ENCODE measurements at places on chromosomes 6 and 20.

- DNase-seq = no peak
Observed at GRCh38 chr6:159102373-159103160, 57.8 kb upstream of the TAGAP start.

- no peak for DNase-seq
Observed at GRCh38 chr20:10492844-10493243, 57.7 kb downstream of the SLX4IP start.

- DNase-seq = peak; percentile 36
Observed at GRCh38 chr6:159819932-159820640, 20.0 kb downstream of the PNLDC1 start.

DNA sequence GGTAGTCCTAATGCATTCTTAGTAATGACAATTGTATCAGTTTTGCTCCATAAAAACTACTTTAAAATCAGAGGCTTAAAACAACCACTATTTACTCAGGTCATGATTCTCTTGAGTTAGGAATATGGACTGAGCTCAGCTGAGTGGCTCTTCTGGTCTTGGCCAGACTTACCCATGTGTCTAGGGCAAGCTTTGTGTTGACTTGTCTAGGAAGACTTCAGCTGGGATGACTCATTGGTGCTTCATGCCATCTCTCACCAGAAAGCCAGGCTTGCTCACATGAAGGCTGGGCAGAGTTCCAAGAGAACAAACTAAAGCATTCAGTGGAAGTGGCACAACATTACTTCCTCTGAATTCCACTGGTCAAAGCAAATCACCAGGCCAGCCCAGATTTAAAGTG is 155.3 kb downstream of the DHX35 start:
- DNase-seq = no peak

DNA sequence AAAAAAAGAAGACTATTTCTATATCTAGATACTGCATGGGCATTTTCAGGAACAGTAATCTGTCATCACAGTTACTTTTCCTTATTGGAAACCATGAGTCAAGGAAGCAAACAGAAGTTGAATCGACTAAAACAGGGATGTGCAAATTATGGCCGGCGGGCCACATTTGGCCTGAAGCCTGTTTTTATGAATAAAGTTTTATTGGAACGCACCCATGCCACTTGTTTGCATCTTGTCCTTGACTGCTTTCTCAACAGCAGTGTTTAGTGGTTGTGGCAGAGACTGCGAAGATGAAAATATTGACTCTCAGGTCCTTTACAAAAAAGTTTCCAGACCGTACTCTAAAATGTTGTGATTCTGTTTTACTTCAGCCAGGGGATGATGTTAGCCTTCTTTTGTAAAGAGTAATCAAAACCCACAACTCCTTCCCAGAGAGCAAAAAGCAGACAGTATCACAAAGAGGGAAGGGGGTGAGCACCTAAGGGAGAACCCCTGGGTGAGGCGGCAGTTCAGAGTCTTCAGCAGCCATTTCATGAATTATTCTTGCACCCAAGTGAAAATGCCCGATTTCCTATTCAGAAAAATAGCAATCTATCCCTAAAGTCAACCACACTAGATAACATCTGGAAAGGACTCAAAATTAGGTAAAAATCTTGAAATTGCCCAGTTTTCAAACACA is 190.4 kb downstream of the MYLK4 start:
- no peak for DNase-seq

GRCh38 chr6:6270948-6271535 is 49.4 kb downstream of the F13A1 start:
- DNase-seq = no peak

DNA sequence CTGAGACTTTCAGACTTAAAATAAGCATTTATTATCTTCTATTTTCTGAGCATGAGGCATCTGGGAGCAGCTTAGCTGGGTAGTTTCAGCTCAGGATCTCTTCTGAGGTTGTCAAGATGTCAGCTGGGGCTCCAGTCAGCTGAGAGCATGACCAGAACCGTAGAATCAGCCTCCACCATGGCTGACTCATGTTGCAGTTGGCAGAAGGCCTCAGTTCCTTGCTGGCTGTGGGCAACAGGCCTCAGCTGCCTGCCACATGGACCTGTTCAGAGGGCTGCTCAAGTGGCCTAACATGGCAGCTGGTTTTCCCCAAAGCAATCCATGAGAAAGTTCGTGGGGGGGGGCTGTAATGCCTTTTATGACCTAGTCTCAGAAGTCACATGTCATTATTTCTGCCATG is 142.3 kb downstream of the LY86 start:
- DNase-seq = no peak

DNA sequence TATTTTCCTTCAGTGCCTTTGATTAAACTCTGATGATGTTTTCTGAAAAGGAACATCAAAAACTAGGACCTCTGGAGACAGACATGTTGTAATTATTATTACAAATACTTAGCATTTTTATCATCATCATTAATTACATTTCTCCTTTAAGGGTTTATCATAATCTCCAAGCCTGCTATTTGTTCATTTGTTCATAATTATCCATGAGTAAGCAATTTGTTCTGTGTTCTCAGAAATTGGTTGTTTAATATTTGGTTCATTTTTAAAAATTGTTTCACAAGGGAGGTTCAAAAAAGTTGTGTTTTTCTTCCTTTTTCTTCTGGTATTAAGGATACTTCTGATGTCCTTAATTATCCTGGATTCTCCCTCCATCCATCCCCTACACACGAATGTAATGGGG is 850.2 kb upstream of the FLRT3 start:
- DNase-seq = no peak

DNA sequence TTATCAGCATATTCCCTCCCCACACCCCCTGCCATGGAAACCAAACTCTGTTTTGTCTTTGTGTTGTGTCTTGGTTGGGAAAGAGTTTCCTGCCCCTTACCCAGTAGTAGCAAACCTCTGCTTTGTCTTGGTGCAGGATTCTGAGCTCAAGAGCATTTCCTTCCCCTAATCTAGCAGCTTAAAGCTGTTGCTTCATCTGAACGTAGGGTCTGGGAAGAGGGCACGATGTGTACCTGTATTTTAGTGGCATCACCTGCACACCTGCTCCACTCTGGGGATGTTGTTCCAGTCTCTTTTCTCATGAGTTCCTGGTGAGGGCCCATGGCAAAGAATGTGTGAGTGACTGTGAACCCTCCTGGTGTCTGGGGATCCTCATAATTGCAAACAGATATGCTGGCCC is 164.7 kb downstream of the SCP2D1 start:
- no peak for DNase-seq

GRCh38 chr6:21115111-21115510 is 478.4 kb upstream of the SOX4 start:
- no peak for DNase-seq

DNA sequence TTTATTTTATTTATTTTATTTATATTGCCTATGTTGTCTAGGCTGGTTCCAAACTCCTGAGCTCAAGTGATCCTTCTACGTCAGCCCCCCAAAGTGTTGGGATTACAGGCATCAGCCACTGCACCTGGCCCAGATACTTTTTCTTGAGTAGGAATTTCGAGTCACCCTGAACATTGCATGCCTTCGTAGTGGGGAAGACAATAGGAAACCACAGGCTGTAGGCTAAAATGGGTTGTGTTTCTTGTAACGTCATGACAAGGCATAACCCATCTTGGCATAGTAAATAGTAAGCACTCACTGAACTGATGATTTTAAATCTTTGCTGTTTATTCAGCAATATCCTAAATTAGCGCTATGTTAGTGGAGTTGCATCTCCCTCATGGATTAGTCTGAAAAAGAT is 34.9 kb downstream of the PTPN1 start:
- no peak for DNase-seq

GRCh38 chr6:149337320-149337719 is 19.8 kb downstream of the TAB2 start:
- DNase-seq = no peak

GRCh38 chr20:62702895-62703852 is 5.5 kb upstream of the NTSR1 start:
- DNase-seq = no peak

DNA sequence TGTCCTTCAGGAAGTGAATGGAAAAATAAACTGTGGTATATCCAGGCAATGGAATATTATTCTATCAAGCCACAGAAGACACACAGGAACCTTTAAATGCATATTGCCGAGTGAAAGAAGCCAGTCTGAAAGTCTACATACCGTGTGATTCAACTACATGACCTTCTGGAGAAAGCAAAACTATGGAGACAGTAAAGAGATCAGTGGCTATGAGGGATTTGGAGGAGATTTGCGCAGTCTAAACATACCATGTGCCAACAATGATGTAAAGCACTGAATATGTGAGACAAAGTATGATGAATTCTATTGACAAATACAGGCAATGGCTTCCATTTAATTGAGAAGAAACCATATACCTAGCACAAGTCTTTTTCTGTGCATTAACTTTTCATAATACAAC is 518.3 kb upstream of the ZNF337 start:
- no peak for DNase-seq

GRCh38 chr6:132065556-132065955 is 114.4 kb upstream of the CCN2 start:
- DNase-seq = no peak

- no peak for DNase-seq
Observed at GRCh38 chr6:45630314-45630713, 252.6 kb upstream of the SUPT3H start.

- DNase-seq = no peak
Observed at GRCh38 chr6:20680697-20681165, 146.5 kb downstream of the CDKAL1 start.

GRCh38 chr6:21593927-21594415 is 420 bp downstream of the SOX4 start:
- no peak for DNase-seq

DNA sequence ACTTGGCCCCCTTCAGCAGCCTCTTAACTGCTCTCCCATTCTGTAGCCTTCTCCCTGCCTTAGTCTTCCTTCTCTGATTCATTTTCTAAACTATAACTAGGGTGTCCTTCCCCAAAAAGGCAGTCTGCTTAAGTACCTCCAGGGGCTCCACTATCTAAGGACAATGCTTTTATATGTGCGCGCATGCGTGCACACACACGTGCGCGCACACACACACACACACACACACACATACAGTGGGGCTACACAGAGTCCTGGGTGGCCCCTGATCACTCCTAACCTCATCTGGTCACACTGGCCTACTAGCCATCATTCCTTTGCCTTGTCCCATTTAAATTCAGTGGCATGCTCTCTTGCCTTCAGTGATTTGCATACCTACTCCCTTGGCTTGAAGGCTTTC is 654.3 kb upstream of the CHD6 start:
- DNase-seq = no peak

DNA sequence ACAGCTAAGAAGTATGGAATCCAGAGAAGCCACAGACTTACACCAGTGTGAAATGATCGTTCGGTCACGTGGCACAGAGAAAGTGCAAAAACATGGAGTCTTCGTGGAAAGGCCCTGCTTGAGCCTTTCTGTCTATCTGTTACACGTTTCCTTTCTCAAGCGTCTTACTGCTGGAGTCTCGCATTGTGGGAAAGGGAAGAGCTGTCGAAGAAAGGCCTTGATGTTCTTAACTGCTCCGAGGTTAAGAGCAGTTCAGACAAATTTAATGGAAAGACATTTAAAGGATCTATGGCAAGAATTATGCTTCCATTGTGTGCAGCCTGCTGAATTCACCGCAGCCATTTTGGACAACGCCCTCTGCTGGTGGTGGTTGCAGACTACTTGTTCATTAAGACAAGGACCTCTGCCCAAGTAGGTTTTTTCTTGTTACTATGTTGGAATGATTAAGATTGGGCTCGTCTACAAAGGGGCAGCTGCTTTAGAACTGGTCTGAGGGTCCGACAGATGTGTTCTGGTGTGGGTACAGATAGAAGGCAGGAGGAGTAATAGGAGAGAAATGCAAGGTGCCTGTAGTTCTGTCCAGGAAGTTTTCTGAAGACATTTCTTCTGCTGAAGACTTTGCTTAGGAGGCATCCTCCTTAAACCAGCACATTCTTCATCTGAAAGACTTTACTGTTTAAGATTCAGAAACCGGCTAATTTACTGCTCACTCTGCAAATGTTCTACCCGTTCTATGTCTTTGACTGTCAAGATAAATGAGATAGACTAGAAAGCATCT is 24.7 kb upstream of the CCN6 start:
- DNase-seq = peak; percentile 51

GRCh38 chr20:35312318-35312717 is 20.1 kb upstream of the FAM83C start:
- DNase-seq = no peak

GRCh38 chr6:96939007-96939805 is 14.7 kb downstream of the KLHL32 start:
- no peak for DNase-seq

DNA sequence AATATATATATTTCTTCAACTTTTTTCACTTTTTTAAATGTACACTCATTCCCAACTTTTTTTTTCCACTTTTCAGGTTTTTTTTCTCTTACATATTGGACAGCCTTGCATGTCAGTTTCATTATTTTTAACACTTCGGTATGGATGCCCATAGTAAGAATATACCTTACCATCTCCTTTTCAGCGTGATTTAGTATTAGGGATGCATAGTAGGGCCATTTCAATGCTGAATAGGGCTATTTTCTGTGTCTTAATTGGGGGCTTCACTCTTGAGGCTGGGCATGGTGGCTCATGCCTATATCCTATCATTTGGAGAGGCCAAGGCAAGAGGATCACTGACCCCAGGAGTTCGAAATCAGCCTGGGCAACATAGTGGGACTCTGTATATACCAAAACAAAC is 6.7 kb downstream of the RNF114 start:
- DNase-seq = no peak

DNA sequence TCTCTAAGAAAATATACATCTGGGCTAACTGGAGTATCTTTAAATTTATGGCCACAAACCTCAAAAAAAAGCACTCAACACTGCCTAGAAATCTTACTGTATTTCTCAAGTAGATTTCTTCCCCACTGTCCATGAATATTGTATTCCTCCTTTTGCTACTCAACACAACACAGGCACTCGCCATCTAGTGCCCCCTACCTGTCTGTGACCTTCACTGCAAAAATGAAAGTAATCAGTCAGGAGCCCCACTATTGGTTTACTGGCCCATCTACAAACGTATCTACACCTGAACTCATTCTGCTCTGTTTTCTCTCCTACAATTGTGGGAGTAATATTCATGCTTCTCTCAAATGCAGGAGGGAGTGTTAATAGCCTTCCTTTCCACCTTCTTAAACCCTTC is 58.3 kb downstream of the LY86 start:
- DNase-seq = no peak

- no peak for DNase-seq
Observed at GRCh38 chr20:48703511-48704219, 124.1 kb downstream of the PREX1 start.

DNA sequence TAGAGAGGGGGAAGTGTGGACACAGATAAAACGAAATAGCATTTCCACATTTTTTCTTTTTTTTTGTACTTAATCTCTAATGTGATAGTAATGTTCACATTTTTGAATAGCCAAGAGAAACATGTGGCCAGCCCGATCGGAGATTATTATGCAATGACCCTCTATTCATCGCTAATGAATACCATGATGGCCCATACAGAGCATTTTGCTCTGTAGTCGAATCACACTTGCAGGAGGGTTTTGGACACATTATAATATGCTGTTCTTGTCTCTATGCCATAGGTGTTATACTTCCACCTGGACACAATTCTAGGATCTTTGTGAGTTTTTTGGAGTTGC is 60.1 kb downstream of the MTHFD1L start:
- no peak for DNase-seq

GRCh38 chr6:17584241-17584803 is 15.8 kb upstream of the FAM8A1 start:
- no peak for DNase-seq
